ENCODE measurements at places on chromosomes 2 and 18. TPM values are rescaled to one million over a fixed set of nuclear protein-coding genes. Genes with fewer than 3 reads are reported as not detected.

- no peak for DNase-seq
Observed at GRCh38 chr2:35530615-35531135, 824.9 kb upstream of the CRIM1 start.

TRIB2 gene
- 26.0 TPM for total RNA-seq

G6PC2 gene
- total RNA-seq = not detected

DNA sequence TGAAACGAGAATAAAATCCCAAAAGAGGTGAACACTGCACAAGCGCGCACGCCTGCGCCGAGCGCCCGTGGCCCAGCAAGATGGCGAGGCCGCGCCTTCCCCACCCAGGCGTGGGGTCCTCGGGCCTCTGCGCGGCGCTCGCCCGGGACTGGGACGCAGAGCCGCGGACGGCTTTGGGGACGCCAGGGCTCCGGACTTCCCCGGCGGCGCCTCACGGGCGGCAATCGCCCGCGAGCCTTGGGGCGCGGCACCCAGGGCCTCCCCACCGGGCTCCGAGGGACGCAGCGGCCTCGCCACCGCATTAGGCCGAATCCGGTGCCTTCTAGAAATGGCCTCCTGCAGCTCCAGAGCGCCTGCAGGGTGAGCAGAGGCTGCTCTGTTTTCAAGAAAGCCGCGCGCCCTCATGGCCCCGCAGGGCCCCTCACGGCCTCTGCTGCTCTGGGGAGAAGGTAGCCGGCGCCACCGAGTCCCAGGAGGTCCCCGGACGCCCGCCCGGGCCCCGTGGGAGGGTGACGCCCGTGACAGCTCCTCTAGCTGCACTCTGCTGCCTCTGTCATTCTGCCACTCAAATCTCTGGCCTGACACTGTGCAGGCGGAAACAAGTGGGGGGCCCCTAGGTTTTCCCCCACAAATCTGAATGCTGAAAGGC, 35.9 kb upstream of the POMC start:
- no peak for DNase-seq

IFIH1 gene
- 12.3 TPM for total RNA-seq

GRCh38 chr2:65922794-65923193, 490.4 kb upstream of the SPRED2 start:
- no peak for DNase-seq

DNA sequence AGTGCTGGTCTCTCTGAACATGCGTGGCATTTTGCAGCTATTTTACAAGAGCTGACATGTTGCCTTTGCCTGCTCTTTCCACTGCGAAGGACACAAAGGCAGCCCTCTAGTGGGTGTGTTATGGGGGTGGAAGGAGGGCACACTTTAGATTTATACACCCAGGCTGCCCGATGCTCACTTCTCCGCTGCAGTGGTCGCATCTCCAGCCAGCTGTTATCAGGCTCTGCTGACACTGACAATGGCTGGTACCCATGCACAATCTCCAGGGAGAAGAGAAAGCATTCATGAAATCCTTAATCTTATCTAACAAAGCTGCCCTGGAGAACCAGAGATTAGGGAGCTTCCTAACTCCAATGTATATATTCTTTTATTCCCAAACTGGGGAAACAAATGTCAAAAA, 113.5 kb downstream of the EPHA4 start:
- DNase-seq = no peak

GRCh38 chr2:40412456-40412855, 39.4 kb downstream of the SLC8A1 start:
- DNase-seq = no peak

DNA sequence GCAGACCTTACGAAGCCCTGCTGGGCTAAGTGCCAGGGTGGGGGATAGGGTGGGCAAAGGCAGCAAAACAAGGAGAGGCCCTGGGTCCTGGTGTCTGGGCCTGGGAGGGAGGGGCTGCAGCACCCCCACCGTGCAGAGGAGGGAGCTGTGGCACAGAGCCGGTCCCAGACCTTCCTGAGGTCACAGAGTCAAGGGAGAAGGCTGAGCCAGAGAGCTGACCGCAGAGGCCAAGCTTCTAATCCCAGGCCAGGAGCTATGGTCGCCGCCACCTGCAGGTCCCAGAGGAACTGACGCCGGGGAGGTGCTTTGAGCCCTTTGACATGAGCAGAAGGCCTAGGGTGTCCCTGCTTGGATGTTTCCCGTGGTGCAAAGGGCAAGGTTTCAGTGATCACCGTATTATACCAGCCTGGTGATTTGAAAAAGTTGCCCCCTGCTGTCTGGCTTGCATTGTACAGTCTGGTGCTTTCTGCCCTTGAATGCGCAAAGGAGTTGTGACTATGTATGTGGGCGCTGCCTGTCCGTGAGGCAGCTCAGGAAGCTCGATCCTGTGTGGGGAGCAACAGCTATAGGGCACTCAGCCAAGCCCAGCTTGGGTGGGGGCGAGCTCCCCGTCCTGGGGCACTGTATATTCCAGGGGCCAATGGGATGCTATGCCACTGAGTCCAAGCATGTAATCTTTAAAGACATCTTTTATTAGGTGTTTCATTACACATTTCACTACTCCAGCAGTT, 44.3 kb downstream of the EDAR start:
- DNase-seq = no peak

DNA sequence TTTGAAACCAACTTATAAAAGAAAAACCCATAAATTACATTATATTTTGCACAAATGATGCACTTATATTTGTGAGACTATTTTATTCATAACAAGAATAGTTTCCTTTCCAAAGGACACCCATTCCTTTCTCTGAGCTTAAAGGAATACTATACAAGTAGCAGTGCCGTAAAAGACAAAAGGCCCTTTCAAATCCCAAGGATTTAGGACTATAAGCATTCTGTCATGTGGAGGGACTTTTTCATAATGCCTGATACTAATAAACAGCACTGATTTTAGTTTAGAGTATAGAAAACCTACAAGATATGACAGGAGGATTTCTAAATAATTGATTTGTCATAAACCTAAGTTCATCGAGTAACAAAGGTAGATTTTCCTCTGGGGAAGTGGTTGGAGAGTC, 1134.2 kb upstream of the ZEB2 start:
- DNase-seq = no peak

DNA sequence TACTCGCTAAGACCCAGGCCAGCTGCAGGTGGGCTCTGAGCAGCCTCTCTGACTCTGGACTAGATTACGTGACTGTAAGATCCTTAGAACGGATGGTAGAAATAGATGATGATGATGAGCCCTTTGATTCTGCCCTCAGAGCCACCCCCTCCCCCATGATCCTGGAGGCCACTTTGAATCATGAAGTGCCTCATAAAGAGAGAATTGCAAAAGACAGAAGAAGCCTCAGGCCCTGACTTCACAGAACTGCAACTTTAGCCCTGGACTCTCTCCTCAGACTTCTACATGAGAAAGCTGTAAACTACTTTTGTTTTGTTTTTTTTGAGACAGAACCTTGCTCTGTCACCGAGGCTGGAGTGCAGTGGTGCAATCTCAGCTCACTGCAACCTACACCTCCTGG, 15.4 kb upstream of the TET3 start:
- DNase-seq = no peak

- no peak for DNase-seq
Observed at GRCh38 chr2:207408086-207408794, 121.5 kb upstream of the CREB1 start.

GRCh38 chr2:285531-285930, 2.4 kb downstream of the ALKAL2 start:
- no peak for DNase-seq

DNA sequence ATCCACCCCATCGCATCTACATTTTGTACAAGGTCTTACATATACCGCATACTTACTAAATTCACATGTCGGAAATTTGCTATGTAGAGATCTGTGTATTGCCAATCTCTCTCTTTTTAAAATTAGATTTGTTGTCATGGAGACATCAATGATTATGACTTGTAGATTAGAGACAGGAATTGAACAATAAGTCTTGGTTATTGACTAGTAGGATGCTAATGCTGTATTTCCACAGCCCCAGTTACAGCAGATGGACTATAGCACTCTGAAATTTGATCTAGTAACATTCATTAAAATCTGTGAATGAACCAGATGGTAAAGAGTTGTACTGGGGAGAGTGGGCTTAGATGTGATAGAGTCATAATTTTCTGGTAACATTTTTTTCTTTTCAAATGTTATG, 805.7 kb downstream of the SLC4A3 start:
- no peak for DNase-seq

RTP5 gene
- total RNA-seq = not detected

Measured in OCI-LY7 (cell line).